ENCODE measurements at places on chromosomes 3 and 15. TPM values are rescaled to one million over a fixed set of nuclear protein-coding genes. Genes with fewer than 3 reads are reported as not detected.

DNA sequence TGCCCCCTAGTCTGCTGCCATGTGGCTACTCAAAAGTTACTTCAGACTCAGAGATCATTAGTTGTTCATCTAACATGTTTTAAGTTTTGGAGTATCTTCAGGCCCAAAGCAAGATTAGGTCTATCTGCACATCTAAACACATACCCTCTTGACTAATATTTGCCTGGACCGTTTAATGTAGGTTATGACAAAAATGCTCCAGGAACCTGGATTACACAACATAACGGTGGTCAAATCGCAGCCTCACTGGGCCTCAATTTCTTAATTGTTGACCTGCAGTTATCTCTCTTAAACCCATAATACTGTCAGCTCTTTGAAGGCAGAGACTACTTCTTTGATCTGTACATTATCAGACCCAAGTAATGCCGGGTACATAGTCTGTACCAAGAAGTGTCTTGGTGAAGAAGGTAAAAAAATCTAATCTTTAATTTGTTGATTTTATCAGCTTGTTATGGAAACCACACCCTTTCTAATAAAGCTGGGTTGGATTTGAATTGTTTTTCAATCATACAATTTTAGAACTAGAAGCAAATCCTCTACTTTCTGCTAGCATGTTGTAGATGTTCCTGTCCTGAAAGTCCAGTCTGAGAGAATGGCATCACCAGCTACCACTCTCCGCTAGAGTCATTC, 3.6 kb downstream of the SNRK start:
- no peak for DNase-seq

- no peak for DNase-seq
Measured at GRCh38 chr3:66723231-66723630, 222.4 kb upstream of the LRIG1 start.

Gene PRSS50
- total RNA-seq: not detected

DNA sequence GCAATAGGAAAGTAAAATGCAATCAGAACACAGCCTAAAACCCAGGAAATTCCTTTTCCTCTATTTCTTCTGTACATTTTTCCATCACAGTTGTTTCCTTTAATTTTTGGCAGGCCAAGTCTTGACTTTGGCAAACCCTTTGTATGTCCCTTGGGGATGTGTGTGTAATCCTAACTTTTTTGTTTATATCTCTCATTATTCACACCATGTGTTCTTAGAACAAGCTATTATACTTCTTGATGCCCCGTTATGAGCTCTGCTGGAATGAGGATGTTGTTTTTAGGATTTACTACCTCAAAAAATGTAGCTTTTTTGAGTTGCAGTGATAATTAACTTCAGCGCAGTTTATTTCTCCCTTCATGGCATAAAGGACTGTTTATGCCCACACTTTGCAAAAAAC, 123.4 kb downstream of the ABI3BP start:
- DNase-seq: no peak

GRCh38 chr3:194100856-194101390, 35.0 kb upstream of the HES1 start:
- DNase-seq: no peak

DNA sequence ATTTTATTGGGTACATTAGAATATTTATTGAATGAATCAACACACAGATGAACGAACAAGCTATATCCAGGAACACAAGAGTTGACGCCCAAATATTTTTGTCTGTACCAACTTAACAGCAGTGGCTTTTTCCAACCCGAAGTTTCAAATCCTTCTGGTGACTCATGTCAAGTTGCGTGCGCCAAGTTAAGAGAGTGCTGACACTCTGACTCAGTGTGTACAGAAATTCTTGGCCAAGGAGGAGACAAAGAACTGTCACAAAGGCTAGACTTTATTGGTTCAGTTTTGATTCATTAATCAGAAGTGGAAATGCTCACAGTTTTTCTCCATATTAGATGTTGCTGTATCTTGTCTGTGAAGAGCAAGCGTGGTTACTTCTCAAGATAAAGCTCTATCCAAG, 59.6 kb upstream of the TSC22D2 start:
- DNase-seq: no peak

DNA sequence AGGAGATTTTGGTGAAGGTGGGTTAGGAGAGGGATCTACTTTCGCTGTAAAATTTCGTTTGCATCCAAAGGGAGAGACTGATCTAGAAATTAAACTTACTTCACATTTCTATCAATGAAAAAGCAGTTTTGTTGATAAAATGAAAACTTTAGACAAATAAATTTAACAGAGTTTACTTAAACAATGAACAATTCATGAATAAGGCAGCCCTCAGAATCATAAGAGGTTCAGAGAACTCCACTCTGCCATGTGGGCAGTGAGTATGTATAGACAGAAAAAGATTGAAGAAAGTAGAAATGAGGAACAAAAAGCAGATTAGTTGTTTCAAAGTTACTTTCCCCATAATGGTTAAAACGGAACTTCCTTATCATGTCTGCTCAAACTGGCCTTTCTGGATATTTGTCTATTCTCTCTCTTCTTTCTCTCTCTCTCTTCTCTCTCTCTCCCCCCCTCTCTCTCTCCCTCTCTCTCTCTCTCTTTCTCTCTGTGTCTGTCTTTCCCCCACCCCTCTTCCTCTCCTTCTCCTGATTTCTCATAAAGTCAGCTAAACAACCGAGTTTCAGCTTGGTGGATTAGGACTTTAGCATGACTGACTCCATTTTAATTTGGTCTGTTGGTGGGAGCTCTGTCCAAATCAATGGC, 248.9 kb downstream of the TJP1 start:
- DNase-seq: no peak

DNA sequence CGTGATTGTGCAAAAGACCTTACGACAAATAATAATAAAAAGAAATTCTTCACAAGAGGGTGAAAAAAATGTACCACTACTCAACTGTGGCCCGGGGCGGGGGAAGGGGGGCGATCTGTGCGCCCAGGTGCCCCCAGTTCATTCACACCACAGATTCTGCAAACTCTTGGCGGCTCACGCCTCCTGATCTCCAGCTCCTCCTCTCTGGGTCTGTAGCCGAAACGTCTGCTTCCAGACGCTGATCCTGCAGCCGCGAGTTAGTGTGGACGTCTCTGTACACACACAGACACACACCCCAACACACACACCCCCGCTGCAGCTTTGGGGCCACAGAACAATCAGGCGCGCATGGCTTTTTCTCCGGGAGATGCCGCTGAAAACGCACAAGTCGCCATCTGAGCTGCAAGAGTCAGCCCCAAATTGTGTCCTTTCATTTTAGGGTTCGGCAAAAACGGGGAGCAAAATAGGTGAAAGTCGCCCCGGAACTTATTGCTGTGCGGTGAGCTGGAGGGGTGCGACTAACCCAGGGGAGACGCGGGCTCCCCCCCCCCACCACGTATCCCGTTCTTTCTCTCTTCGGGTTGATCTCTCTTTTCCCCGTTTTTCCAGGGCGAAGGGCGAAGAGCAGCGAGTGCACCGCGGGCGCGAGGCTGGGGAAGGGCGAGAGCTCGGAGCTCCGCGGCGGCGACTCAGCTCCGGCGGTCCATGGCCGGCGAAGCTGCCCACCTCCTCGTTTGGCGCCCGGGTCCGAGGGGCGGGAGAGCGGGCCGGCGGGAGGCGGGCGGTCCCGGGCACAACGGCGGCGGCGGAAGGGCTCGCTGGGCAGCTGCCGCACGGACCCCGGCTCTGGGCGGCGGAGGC, 505 bp upstream of the WNT5A start:
- DNase-seq: no peak

All from breast epithelium (tissue), 4 donors.